Lower lobe of right lung (tissue), 2 donors: ENCODE measurements at places on chromosomes 5 and 9. TPM values are rescaled to one million over a fixed set of nuclear protein-coding genes. Genes with fewer than 3 reads are reported as not detected.

Gene CAMK4
- 2.7 TPM for total RNA-seq

DNA sequence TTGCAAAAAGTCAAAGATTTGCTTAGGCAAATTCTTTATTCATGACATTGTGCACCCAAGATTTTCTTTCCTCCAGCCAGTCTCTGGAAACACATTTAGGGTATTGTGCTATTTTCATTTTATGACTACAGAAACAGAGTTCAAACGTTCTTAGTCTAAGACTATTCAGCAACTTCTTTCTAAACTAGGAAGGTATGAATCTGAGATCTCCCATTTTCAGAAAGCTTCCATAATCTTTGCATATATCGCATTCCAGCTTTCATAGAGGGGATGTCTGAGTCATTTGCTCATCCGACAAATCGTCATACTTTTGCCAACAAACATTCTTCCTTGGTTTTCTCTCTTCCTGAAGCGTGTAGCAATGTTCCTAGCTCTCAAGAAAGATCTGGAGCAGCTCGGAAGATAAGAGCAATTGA, 1.6 kb upstream of the PAPPA start:
- no peak for DNase-seq
- H3K4me1 ChIP-seq: peaks cover 17% of the 10 kb centered on the region
- H3K27me3 ChIP-seq: peaks cover 25% of the 10 kb centered on the region

Gene IL13
- total RNA-seq: not detected

DNA sequence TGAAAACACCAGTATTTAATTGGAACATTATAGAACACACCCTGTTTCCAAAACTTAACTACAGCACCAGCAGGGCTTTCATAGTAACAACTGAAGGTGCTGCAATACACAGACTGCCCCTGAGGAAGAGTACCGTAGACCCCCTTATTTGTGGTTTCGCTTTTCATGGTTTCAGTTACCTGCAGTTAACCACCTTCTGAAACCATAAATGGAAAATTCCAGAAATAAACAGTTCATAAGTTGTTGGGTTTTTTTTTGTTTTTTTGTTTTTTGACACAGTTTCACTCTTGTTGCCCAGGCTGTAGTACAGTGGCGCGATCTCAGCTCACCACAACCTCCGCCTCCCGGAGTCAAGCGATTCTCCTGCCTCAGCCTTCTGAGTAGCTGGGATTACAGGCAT, 9.5 kb upstream of the GLDC start:
- H3K4me3 ChIP-seq: no peak overlapping the region
- H3K4me1 ChIP-seq: no peaks in the 10 kb centered on the region
- H3K27ac ChIP-seq: no peak overlapping the region
- H3K27me3 ChIP-seq: no peaks in the 10 kb centered on the region

DNA sequence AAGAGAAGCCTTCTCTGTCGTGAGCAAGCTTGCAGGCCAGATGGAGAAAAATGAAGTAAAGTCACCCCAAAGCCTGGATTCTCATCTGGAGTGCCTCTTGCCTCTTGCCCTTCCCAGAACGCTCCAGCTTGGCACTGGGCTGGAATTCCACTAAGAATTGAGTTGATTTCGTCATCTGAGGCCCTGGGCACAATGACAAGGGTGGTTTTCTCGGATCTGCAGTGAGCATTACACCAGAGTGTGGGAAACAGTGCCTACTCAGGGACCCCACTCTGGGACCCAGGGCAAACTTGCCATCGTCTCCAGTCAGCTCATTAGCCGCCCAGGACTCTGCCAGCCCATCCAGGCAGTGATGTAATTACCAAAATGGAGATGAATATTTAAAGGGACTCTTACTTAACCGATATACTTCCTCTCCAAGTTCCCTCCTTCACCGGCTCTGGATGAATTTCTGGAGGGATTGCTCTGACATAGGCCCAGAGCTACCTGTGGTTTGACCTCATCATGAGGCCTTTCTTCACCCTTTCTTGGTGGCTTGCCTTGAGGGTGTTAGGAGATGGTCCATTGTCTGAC, 44.7 kb upstream of the LCP2 start:
- no peaks in the 10 kb centered on the region for H3K36me3 ChIP-seq
- H3K27ac ChIP-seq: no peak overlapping the region
- peaks cover 13% of the 10 kb centered on the region for H3K4me1 ChIP-seq
- no peaks in the 10 kb centered on the region for H3K27me3 ChIP-seq
- DNase-seq: no peak

GRCh38 chr5:54589786-54590185, 72.2 kb downstream of the SNX18 start:
- no peaks in the 10 kb centered on the region for H3K36me3 ChIP-seq
- no peak overlapping the region for H3K27ac ChIP-seq
- no peak overlapping the region for H3K4me3 ChIP-seq
- no peak for DNase-seq
- H3K4me1 ChIP-seq: peaks cover 6% of the 10 kb centered on the region
- no peaks in the 10 kb centered on the region for H3K27me3 ChIP-seq

Gene LRRC14B
- not detected for total RNA-seq
